Esophagus squamous epithelium (tissue), 5 donors: ENCODE measurements at places on chromosomes 4 and X.

GRCh38 chr4:122045533-122045932, 93.7 kb upstream of the TRPC3 start:
- no peaks in the 10 kb centered on the region for H3K27me3 ChIP-seq
- no peak for DNase-seq
- H3K36me3 ChIP-seq: no peaks in the 10 kb centered on the region
- H3K4me1 ChIP-seq: no peaks in the 10 kb centered on the region
- no peak overlapping the region for H3K4me3 ChIP-seq

DNA sequence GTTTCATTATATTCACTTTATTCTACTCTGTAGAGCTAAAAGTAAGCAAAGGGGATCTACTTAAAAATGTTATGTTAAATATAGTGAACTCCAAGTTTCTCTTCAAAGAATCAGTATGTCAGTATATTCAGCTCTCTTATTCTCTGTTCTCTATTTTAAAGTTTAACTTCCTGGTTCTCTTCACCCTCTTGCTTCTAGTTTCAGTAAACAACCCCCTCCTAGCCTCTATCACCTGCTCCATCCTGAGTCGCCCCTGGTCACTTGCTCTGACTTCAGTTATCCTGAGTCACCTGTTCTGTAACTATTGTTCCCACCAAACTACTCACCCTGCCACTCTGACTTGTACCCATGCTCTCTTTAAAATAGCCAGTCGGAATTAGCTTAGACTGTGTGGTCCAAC, 180.9 kb upstream of the AADAT start:
- H3K27me3 ChIP-seq: no peaks in the 10 kb centered on the region
- H3K4me3 ChIP-seq: no peak overlapping the region
- no peaks in the 10 kb centered on the region for H3K36me3 ChIP-seq
- H3K4me1 ChIP-seq: no peaks in the 10 kb centered on the region

GRCh38 chr4:95541889-95542607, 6.7 kb downstream of the UNC5C start:
- H3K36me3 ChIP-seq: no peaks in the 10 kb centered on the region
- no peak overlapping the region for H3K4me3 ChIP-seq
- DNase-seq: no peak
- H3K4me1 ChIP-seq: no peaks in the 10 kb centered on the region

DNA sequence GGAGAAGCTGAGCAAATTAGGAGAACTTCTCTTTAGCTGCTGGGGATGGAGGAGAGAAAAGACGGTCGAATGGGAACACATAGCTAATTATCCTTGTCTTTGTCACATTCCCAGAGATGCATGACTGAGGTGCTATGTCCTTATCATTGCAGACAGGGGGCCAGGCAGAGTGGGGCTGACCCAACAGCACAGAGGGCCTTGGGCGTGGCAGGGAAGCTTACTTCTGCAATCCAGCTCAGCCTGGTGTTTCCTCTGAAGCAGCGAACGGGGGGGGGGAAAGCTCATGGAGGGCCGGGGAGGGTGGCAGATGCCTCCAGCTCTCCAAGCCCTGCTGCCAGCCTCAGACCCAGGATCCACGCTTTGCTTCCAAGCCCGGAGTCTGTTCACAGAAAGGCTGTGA, 50.8 kb upstream of the HOPX start:
- no peak for DNase-seq
- no peaks in the 10 kb centered on the region for H3K27me3 ChIP-seq
- H3K4me3 ChIP-seq: no peak overlapping the region
- H3K27ac ChIP-seq: no peak overlapping the region
- H3K36me3 ChIP-seq: no peaks in the 10 kb centered on the region
- H3K4me1 ChIP-seq: no peaks in the 10 kb centered on the region

DNA sequence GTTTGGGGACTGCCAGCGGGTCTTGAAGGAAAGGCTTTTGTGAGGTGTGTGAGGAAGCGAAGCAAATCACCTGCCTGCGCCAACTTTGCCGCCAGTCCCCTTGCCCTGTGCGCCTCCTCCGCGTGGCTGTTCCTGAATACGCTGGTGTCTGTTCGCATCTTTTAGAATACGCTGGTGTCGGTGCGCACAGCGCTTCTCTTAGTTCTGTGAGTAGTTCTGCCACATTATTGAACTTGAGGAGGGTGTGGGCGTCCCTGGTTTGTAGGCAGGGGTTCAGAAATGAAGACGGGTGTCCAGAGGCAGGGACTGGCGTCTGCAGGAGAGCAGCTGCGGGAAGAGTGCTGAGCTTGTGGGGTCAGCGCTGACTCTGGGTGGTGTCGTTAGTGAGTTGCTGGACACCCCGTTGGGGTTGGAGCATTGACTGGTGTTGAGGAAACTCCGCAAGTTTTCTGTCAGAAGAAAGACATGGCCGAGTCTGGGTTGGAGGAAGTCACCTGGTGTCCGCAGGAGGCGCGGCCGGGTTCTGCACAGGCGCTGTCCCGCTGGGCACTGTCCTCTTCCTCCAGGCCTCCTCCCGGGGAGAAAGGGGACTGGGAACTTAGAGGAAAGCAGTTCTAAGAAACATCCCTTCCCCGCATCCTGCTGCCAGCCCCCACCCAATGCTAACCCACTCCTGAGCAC, 930 bp downstream of the ZNF718 start:
- no peak for DNase-seq
- H3K27me3 ChIP-seq: no peaks in the 10 kb centered on the region
- H3K27ac ChIP-seq: peak overlapping the region; percentile 88
- H3K4me1 ChIP-seq: peaks cover 21% of the 10 kb centered on the region
- peak overlapping the region; percentile 92 for H3K4me3 ChIP-seq

GRCh38 chr4:166042510-166043055, 169.5 kb downstream of the TLL1 start:
- H3K36me3 ChIP-seq: no peaks in the 10 kb centered on the region
- DNase-seq: no peak
- no peak overlapping the region for H3K27ac ChIP-seq
- H3K27me3 ChIP-seq: no peaks in the 10 kb centered on the region
- H3K4me3 ChIP-seq: no peak overlapping the region

DNA sequence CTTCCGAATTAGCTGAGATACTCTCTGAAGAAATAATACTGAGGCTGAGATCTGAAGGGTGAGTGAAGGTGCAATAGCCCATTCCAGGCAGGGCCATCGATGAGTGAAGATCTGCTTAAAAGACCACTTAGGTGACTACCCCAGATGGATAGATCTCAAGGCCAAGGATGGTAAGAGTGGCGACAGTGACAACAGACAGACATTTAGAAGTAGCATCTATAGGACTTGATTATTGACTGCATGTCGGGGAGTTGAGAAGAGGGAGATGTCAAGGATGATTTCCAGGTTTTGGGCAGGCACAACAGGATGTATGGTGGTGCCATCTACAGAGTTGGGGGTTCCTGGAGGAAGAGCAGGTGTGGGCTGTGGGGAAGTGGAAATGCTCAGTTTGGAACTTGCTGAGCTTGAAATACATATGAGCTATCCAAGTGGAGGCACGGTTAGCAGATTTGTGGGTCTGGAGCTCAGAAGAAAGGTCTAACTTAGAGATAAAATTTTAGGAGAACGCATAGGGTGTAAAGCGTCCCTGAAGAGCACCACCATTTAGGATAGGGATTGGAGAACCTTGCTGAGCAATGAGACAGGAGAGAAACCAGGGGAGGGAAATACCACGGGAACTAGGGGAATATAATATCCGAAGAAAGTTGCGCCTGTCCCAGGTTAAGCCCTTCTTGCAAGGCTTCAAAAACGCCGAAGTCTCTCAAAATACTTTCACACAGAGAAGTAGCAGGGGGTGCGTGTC, 688 bp downstream of the UFSP2 start:
- peaks cover 11% of the 10 kb centered on the region for H3K4me1 ChIP-seq
- no peaks in the 10 kb centered on the region for H3K36me3 ChIP-seq
- H3K27ac ChIP-seq: peak overlapping the region; percentile 92

GRCh38 chrX:6968231-6968630, 179.3 kb upstream of the STS start:
- no peak overlapping the region for H3K4me3 ChIP-seq
- no peak overlapping the region for H3K27ac ChIP-seq
- no peaks in the 10 kb centered on the region for H3K36me3 ChIP-seq
- DNase-seq: no peak
- H3K27me3 ChIP-seq: no peaks in the 10 kb centered on the region

DNA sequence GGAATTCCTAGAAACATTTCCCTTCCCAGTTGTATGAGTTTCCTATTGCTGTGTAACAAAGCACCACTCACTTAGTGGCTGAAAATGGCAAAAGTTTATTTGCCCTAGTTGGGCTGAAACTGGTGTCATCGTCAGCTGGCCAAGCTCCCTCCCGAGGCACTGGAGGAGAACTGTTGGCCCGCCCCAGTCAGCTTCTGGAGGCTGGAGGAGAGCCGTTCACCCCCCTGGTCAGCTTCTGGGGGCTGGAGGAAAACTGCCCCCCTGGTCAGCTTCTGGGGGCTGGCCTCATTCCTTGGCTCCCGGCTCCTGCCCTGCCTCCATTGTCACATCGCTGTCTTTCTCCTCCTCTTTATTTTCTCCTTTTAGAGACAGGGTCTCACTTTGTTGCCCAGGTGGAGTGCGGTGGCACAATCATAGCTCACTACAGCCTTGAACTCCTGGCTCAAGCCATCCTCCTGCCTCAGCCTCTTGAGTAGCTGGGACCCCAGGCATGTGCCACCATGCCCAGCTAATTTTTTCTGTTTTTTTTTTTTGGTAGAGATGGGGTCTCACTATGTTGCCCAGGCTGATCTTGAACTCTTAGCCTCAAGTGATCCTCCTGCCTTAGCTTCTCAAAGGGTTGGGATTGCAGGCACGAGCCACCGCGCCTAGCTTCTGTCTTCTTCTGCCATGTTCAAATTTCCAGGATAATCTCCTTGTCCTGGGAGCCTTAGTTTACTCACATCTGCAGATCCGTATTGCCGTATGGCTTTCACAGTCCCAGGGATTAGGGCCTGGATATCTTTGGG, 3.2 kb downstream of the RGS12 start:
- H3K27me3 ChIP-seq: no peaks in the 10 kb centered on the region
- H3K27ac ChIP-seq: no peak overlapping the region
- DNase-seq: no peak
- H3K36me3 ChIP-seq: no peaks in the 10 kb centered on the region
- no peak overlapping the region for H3K4me3 ChIP-seq

DNA sequence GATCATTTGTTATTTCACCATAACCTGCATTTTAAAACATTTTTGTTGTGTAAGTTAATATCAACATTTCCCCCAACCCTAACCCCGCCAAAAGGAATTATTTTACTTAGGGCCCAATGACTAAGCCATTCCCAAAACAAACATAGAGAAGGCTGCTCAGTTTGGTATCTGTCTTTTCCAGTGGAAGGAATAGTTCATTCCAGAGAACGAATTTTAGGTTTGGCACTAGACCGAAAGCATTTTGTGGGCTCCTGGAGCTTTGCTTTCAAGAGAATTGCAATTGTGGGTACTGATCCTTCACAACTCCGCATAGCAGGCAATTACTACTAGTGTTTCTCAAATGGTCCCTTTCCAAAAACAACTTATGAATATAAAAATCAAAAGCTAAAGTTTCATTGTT, 226.7 kb upstream of the MAD2L1 start:
- DNase-seq: no peak
- no peak overlapping the region for H3K27ac ChIP-seq
- no peaks in the 10 kb centered on the region for H3K36me3 ChIP-seq
- no peaks in the 10 kb centered on the region for H3K27me3 ChIP-seq
- H3K4me3 ChIP-seq: no peak overlapping the region

GRCh38 chr4:147760695-147761094, 28.8 kb downstream of the ARHGAP10 start:
- no peak overlapping the region for H3K27ac ChIP-seq
- DNase-seq: no peak
- no peaks in the 10 kb centered on the region for H3K27me3 ChIP-seq
- H3K36me3 ChIP-seq: no peaks in the 10 kb centered on the region
- H3K4me1 ChIP-seq: no peaks in the 10 kb centered on the region

GRCh38 chr4:26003056-26003455, 89.0 kb downstream of the SMIM20 start:
- H3K4me1 ChIP-seq: no peaks in the 10 kb centered on the region
- no peak overlapping the region for H3K4me3 ChIP-seq
- H3K27ac ChIP-seq: no peak overlapping the region
- no peaks in the 10 kb centered on the region for H3K36me3 ChIP-seq
- H3K27me3 ChIP-seq: no peaks in the 10 kb centered on the region

GRCh38 chr4:181976764-181977163, 266.4 kb upstream of the TENM3 start:
- no peak overlapping the region for H3K27ac ChIP-seq
- H3K4me1 ChIP-seq: no peaks in the 10 kb centered on the region
- no peak overlapping the region for H3K4me3 ChIP-seq
- H3K36me3 ChIP-seq: no peaks in the 10 kb centered on the region
- H3K27me3 ChIP-seq: no peaks in the 10 kb centered on the region
- no peak for DNase-seq

GRCh38 chr4:159483110-159483781, 380.4 kb downstream of the RAPGEF2 start:
- no peak overlapping the region for H3K27ac ChIP-seq
- no peaks in the 10 kb centered on the region for H3K36me3 ChIP-seq
- peaks cover 19% of the 10 kb centered on the region for H3K27me3 ChIP-seq
- no peak overlapping the region for H3K4me3 ChIP-seq

DNA sequence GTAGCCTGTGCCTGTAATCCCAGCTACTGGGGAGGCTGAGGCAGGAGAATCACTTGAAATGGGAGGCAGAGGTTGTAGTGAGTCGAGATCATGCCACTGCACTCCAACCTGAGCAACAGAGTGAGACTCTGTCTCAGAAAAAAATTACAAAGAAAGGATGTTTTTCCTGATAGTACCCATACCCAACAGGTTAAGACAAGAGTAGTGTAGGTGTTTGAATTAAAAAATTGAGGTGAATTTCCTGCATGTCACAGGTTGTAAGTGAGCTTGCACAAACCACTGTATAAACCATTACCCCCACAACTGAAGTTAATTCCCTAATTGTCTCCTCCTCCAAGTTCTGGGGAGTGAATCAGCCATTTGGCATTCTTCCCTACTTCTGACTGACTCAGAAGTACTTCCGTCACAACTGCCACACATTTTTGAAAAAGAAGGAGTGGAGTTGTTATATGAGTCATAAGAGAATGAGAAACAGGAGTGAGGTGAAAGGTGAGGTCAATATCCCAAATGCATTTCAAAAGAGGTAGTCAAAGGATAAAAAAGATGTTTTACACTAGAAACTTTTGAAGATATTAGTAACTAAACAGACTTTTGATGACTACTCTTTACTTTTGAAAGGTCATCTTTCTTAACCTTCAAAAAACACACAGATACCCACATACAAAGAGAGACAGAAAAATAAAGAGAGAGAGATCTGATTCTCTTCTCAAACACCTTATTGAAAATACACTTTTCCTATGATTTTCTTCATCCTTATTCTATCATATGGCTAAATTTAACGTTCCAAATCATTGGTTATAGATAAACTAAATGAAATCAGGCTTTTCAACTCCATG, 134.5 kb downstream of the BTC start:
- no peak for DNase-seq
- no peak overlapping the region for H3K4me3 ChIP-seq
- H3K36me3 ChIP-seq: no peaks in the 10 kb centered on the region
- no peaks in the 10 kb centered on the region for H3K27me3 ChIP-seq
- H3K27ac ChIP-seq: peak overlapping the region; percentile 86

DNA sequence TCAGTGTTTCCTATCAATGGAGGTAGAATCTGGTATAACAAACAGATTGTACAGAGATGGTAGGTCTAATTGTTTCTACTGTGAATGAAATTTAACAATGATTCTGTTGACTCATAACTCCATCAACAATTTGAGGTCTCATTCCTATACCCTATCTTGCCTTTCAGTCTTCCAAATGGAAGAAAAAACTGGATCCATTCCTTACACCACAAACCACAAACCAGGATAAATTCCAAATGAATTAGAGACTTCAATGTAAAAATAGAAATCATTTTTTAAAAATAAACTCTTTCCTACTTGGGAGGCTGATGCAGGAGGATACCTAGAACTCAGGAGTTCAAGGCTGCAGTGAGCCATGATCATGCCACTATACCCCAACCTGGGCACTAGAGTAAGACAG, 114.4 kb upstream of the WDR44 start:
- no peak for DNase-seq
- no peak overlapping the region for H3K4me3 ChIP-seq
- H3K27me3 ChIP-seq: no peaks in the 10 kb centered on the region
- H3K4me1 ChIP-seq: no peaks in the 10 kb centered on the region
- H3K27ac ChIP-seq: no peak overlapping the region
- H3K36me3 ChIP-seq: no peaks in the 10 kb centered on the region
